ENCODE measurements at places on chromosomes 3 and 15. TPM values are rescaled to one million over a fixed set of nuclear protein-coding genes. Genes with fewer than 3 reads are reported as not detected.

TATDN2 gene
- 21.2 TPM for total RNA-seq

DNA sequence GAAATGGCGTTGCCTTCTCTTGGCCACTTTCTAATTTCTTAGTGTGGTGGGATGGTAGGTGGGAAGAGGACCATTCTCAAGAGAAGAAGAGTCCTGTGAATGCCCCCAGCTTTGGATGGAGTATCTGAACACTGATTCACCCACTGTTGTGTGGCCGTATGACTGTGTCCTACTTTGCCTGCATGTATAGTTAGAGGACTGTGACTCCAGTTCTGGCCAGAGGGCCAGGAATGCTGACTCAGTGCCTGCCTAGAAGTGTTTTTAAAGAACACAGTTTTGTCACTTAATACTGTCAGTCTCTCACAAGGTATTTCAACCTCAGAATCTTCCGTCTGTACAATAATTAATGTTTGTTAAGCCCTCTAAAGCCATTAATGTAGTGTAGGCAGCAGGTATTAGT lies 2.1 kb downstream of the SEC61A1 start:
- H3K27me3 ChIP-seq, result no peaks in the 10 kb centered on the region
- no peak overlapping the region for H3K4me3 ChIP-seq
- H3K36me3 ChIP-seq, result peaks cover 13% of the 10 kb centered on the region

- H3K27me3 ChIP-seq, result no peaks in the 10 kb centered on the region
- H3K27ac ChIP-seq, result no peak overlapping the region
- no peak overlapping the region for H3K4me3 ChIP-seq
- H3K4me1 ChIP-seq, result no peaks in the 10 kb centered on the region
Observed at GRCh38 chr15:35379972-35380371, 166.0 kb downstream of the DPH6 start.

- no peak overlapping the region for H3K4me3 ChIP-seq
- no peaks in the 10 kb centered on the region for H3K27me3 ChIP-seq
- DNase-seq, result no peak
- no peaks in the 10 kb centered on the region for H3K4me1 ChIP-seq
- no peaks in the 10 kb centered on the region for H3K36me3 ChIP-seq
Observed at GRCh38 chr3:31495971-31496665, 36.6 kb upstream of the STT3B start.

DNA sequence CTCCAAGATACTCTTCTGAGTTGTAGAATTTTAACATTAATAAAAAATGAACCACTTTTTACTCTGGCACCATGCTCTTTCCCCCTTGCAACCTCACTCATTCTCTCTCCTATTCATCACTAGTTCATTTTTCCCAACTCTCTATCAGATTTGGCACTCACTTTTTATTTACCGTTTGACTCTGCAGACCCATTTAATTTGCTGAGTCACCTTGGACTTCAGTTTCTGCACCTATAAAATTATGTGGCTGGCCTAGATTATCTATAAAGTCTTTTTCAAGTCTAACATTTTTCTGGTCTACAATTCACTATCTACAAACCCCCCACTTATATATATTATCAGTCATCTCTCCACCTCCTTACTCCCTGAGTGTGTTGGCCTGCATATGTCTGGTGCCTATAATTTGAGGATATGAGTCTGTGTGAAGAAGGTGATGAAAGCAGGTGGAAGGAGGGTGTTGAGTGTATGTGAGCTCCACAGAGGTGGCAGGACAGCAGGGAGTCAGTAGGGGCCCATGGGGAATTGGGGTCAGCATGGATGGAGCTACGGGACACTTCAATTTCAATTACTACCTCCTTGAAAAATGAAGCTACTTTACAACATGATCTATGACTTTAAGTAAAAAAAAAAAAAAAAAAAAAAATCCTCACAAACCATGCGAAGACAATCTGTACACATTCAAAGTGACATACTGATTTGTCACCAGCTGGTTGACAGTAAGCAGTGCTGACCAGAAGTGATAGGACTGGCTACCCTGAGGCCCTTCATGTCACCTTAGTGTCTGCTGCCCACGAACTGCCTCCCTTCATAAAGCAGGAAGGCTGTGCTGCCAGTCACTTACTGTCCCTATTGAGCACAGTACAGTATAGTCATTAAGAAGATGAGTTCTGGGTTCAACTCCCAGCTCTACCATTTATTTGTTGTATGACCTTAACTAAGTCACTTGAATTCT lies 334.2 kb upstream of the IL12A start:
- no peaks in the 10 kb centered on the region for H3K36me3 ChIP-seq
- no peaks in the 10 kb centered on the region for H3K27me3 ChIP-seq
- no peaks in the 10 kb centered on the region for H3K4me1 ChIP-seq
- no peak overlapping the region for H3K27ac ChIP-seq
- no peak overlapping the region for H3K4me3 ChIP-seq

DNA sequence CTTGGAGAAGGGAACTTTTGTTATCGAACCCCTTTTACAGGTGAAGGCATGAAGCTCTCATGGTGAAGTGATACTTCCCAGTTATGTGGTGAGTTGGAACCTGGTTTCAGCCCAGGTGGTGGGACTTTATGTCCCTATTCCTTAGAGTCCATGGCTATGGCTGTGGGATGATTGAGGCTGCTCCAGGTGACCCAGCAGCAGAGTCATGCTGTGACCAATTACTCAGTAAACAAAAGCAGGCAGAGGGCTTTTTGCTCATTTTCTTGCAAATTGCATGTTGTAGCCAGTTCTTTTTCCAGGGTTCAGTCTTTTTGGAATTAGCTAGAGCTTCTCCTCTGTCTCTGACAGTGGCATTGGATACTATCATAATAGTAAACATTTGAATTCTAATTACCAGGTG lies 70.7 kb downstream of the CACNA2D3 start:
- no peak for DNase-seq
- H3K4me1 ChIP-seq, result no peaks in the 10 kb centered on the region
- no peaks in the 10 kb centered on the region for H3K36me3 ChIP-seq
- no peak overlapping the region for H3K27ac ChIP-seq
